NCI-H2171 (cell line): ENCODE measurements at places on chromosomes 5 and 9.
A peak's percentile ranks its signal among the peaks of the same experiment; 100 is the strongest.

DNA sequence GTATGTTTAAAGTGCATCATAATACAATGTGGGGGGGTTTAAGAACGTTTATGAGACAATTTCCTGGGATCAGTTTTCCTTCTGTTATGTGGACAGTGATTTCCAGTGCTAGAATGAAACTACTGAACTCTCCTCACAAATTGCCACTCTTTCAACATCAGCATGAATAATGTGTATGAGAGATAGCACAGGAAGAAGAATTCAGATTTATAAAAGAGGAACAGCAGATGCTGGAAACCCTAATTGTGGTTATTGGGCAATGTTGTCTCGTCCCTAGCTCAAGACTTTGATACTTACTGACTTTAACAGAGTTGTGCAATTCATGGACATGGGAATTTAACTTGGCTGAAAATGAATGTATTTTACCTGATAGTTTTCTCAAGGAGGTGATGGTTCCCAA lies 410.8 kb upstream of the MEF2C start:
- no peak for DNase-seq

GRCh38 chr5:88251048-88251711 lies 17.5 kb downstream of the TMEM161B start:
- DNase-seq: no peak

DNA sequence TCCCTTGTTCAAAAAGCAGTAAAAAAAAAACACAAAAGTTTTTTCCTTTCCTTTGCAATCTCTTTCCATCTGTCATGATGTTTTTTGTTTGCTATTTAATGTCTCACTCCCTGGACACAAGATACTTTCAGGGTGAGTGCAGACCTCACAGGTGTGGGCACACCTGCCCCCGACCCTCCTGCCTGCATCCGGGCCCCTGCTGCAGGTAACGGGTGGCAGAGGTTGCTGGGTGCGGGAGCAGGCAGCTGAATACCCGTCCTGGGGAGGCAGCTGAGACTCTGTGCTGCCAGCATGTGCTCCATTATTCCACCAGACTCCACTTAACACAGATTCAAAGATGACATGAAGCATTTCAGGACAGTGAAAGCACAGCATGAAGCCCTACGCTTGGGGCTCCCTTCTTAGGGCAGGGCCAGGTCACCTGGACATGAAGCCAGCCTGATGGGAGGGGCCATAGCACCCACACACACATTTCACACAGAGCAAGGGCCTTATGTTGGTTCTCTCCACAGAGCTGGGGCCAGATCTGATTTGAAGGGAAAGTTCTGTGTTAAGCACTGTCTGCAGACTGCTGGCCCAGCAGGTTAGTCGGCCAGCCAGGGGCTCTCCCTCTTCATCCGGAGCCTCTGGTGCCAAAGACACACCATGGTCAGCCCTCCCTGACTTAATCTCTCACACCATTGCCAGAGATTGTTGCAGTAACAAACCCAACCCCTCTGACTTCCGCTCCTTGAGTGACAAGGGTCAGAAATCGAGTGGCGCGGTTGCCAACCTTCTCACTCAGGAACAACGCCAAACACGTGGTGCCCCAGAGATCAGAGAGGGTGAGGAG lies 13.0 kb downstream of the NEK6 start:
- no peak for DNase-seq

GRCh38 chr9:130470269-130470668 lies 25.5 kb downstream of the ASS1 start:
- no peak for DNase-seq

GRCh38 chr5:165209101-165209727 lies 1703.8 kb downstream of the MAT2B start:
- no peak for DNase-seq

- DNase-seq: no peak
Measured at GRCh38 chr9:6302417-6302816, 25.8 kb upstream of the TPD52L3 start.

DNA sequence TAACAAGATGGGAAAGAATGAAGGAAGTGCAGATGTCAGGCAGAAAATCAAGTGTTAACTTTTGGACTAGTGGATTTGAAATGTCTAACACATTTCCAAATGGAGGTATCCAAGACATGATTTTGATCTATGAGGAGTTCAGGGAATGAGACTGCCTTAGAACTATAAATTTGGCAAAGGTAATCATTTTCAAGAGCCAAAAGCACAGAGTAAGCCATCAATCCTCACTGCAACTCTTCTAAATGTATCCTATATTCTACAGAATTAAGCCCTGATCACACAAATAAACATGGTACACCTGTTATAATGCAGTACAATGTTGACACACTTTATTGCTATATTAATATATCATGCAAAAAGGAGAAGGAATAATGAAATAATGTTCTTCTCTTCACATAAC lies 55.6 kb downstream of the SETX start:
- no peak for DNase-seq

DNA sequence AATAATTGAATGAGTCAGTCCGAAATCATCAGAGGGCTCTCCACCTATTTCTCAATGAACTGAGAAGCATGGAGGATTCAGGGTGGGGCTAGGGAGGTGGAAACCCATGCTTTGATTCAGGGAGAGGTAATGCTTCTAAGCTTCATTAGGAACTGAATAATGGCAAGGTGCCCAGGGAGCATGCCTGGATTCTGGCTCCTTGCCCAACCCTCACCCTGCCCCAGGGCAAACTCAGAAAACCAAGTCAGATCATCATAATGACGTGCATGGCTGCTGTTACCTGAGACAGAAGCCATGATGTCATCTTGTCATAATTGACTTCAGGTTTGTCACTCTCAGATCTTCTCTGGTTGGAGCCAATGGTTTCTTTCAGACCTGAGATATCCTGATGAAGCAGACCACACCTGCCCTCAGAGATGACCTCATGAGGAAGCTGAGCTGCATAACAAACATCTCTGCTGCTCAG lies 199.6 kb downstream of the SYK start:
- peak; percentile 74 for DNase-seq

DNA sequence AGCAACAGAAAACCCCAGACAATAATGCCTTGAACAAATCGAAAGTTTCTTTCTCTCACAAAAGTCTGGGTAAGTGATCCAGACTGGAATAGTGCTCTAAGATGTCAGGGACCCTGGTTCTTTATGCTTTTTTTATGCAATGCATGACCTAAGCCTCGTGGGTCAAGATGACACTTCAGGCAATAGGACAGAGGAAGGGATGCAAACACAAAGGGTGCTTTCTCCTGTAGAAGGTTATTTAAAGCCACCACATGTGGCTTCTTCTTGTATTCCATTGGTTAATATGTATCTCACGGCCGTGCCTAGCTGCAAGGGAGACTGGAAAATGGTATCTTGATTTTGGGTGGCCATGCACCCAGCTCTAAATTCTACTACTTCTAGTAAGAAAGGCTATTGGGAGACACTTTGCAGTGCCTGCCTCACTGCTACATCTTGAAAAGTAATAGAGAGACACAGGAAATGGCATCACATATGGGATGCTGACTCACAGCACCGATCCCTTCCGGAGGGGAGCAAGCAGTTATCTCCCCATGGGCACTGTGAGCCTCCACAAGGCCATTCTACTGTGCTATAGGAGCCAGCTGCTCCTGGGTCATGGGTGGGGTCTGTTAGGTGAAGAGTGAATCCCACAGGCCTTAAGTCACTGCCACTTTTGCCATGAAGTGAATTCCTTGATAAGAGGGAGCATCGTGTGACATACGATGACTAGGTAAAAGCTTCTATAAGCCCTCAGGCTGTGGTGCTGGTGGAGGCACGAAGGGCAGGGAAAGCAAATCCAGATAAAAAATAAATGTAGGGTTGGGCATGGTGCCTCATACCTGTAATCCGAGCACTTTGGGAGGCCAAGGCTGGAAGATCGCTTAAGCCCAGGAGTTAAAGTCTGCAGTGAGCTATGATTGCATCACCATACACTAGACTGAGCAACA lies 32.5 kb upstream of the RAB14 start:
- no peak for DNase-seq

DNA sequence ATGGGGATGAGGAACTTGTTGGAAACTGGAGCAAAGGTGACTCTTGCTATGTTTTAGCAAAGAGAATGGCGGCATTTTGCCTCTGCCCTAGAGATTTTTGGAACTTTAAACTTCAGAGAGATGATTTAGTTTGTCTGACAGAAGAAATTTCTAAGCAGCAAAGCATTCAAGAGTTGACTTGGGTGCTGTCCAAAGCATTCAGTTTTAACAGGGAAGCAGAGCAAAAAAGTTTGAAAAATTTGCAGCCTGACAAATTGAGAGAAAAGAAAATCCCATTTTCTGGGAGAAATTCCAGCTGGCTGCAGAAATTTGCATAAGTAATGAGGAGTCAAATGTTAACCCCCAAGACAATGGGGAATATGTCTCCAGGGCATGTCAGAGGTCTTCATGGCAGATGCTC lies 682.3 kb upstream of the ST8SIA4 start:
- no peak for DNase-seq

DNA sequence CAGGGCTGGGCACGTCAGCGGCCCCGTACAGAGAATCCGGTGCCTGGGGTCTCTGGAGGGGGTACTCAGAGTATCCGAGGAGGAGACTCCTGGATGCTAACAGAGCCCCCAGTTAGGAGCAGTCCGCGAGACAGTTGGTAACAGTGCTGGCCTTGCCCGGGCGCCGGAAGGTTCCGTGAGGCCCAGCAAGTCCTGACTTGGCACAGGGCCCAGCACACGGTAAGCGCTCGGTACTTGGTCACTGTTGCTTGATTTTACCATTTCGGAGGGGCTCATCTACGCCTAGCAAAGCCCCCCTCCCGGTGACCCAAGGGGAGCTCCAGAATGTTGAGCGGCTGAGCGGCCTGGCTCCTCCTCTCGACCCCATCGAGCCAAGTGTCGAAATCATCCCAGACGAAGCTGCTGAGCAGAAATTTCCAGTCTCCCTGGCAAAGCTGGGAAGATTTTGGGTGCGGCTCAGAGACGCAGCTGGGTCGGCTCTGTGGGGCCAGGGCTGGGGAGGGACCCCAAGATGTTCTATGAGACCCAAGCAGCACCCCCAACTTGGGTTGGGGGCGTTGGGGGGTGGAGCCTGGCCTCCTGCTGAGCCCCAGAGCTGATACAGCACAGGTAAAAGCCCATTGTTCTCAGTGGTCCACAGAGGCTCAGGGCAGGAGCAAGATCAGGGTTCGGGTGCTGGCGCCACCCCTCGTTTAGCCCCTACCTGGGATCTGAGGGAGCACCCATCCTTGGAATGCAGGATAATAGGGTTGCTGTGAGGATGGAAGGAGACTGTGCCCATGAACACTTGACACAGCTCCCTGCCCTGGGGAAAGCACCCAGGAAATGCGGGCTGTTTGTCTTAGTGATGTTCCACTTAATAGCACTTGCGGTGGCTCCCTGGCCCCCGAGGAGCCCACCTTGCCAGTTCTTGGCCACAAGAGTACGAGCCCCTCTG lies 137.2 kb downstream of the C9orf50 start:
- peak; percentile 62 for DNase-seq

DNA sequence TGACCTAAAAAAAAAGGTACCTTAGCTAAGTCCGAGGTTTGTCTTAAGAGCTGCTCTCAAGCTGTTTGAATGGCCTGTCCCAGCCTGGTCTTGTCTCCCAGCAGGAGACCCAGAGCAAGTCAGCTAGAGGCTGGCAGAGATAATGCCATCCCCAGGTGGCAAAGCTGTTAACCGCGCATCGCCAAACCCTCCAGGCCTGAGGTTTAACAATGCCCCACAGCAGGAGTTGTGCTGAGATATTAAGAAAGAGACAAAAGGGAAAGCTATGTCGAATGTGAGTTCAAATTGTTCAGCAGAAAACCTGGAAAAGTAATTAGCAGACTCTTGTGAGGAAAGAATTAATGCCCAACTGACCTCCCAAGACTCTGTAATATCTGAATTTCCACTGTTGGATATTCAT lies 187.1 kb downstream of the FSTL4 start:
- DNase-seq: no peak

DNA sequence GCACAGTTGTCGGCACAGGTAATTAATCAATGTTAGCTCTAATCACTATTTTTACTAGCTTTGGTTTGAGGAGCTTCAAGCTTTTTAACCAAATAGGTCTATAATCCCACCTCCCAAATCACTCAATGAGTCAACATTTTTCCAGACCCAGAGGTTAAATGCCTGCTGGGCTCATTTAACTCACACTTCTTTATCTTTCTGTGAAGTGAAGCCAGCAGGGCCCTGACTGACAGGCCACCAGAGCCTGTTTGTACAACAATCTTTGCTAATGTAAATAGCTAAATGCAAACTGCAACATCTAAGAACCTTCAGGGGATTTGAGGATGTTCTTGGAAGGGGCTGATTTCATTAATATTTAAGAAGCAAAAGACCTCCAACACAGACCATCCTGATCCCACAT lies 98.4 kb upstream of the NREP start:
- DNase-seq: no peak

GRCh38 chr9:91056917-91057316 lies 255.3 kb downstream of the SYK start:
- no peak for DNase-seq

DNA sequence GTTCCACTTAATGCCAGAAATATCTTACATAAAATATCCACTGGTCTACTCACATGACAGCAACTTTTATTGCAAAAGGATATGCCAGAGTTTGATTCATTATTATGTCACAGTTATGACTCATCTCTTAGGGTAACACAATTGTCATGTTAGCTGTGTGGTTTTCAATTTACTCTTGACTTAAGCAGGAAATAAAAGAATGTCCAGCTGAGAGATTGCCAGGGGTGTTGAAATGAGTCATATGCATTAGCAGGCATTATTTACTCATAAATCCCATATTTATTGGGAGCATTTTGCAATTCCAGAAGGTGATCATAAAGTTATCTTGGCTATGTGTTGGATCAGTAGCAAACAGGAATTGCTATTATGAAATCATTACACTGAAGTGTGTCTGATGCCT lies 1164.6 kb upstream of the CDH18 start:
- DNase-seq: no peak

GRCh38 chr5:146606893-146607292 lies 90.9 kb upstream of the GPR151 start:
- no peak for DNase-seq

GRCh38 chr9:35967042-35967441 lies 9.1 kb upstream of the OR2S2 start:
- DNase-seq: no peak

GRCh38 chr5:35161652-35162273 lies 68.5 kb downstream of the PRLR start:
- no peak for DNase-seq

GRCh38 chr9:34546834-34547827 lies 24.3 kb upstream of the ENHO start:
- no peak for DNase-seq

DNA sequence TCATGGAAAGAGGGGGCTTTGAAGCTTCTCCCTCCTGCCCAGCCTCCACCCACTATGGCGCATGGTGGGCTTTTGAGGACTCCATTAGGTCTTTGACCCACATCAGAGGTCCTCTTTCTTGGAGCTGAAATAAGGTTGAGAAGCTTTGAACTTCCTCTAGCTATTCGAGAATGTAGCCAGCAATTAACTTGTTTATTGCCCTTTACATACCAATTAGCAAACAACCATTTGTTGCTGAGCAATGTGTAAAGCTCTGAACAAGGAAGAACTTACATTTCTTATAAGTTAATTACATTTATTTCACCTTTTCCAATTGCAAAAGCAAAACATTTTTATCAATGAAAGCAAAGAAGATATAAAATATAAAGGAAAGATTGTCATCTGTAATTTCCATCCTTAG lies 30.5 kb upstream of the FOXB2 start:
- no peak for DNase-seq

GRCh38 chr9:29325894-29326293 lies 1752.6 kb upstream of the C9orf72 start:
- DNase-seq: no peak

- DNase-seq: no peak
Measured at GRCh38 chr5:172110260-172110815, 77.7 kb downstream of the STK10 start.

- no peak for DNase-seq
Measured at GRCh38 chr9:136175616-136176197, 29.2 kb downstream of the LHX3 start.

- DNase-seq: no peak
Measured at GRCh38 chr5:141692533-141692888, 10.5 kb upstream of the ARAP3 start.
